Stimulated activated CD8-positive, alpha-beta memory T cell treated with anti-CD3 and anti-CD28 coated beads, Interleukin-4, amount 100 ng/mL, for 1 hour (primary cell): ENCODE measurements at places on chromosomes 3 and 15.

GRCh38 chr15:74257105-74257504 is 21.0 kb downstream of the CCDC33 start:
- no peak for DNase-seq

DNA sequence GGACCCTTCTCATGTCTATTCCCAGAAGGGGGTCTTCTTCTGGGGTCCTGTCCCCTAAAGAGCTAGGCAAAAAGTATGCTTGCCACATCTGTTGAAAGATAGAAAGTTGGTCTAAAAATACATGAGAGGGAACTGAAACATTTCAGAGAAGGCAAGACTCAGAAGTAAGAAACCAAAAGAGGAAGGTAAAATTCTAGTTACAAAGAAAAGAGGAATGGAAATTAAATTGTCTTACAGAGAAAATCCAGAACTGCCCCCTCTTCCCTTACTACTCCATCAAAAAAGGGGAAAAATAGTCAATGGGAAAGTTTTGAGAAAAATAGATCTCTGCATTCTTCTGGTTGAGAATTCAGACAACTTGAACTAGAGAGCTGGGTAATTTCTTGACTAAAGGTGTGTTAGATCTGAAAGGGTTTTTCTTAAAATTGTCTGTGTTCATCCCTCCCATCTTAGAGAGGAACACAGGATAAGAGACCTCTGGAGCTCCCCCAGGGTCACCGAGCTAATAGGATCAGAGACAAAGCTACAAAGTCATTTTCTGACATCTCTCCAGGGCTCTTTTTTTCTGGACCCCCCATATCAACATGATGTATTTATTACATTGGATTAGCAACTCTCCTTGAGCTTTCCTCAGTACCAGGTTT is 32.3 kb upstream of the CCR2 start:
- no peak for DNase-seq

GRCh38 chr3:178300441-178300959 is 235.7 kb upstream of the KCNMB2 start:
- no peak for DNase-seq

DNA sequence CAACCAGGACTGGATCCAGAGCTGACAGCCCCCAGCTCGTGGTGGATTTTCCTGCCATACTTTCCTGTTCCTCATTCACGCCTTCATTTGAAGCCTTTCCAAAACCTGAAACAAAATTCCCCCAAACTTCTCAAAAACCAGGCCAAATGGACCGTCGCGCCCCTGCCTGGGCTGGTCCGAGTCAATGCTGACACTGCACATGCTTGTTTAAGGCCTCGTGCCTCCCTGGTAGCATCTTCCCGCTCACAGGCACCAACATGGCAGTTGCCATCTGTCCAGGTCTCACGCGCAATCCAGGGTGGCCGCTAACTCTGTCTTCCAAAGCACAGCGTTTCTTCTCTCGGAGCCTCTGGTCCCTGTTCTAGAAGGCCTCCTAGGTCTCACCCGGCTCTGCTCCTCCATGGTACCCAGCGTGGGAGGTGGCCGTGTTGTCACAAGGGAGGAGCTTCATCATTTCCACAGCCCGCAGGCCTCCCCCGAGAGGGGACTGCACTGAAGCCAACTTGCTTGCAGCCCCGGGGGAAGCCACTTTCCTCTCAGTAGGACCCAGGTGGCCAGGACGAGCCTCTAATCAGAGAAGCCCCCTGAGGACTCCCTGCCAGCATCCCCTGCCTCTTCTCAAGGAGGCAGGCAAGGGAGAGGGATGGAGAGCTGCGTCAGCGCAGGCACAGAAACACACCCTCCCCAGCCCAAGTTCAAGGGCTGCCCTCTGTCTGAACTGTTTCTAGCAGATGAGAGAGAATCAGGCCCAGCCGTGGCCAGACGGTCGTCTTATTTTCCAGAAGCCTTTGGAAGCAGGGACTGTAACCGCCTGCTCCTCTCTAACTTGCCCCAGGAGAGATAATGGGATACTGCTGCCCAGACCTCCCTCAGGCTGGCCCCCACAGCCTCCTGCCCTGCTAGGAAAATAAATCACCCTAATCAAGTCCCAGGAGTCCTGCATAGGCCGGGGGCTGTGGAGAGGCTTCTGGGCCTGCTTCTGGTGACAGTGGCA is 152.8 kb upstream of the TLE3 start:
- DNase-seq = no peak

DNA sequence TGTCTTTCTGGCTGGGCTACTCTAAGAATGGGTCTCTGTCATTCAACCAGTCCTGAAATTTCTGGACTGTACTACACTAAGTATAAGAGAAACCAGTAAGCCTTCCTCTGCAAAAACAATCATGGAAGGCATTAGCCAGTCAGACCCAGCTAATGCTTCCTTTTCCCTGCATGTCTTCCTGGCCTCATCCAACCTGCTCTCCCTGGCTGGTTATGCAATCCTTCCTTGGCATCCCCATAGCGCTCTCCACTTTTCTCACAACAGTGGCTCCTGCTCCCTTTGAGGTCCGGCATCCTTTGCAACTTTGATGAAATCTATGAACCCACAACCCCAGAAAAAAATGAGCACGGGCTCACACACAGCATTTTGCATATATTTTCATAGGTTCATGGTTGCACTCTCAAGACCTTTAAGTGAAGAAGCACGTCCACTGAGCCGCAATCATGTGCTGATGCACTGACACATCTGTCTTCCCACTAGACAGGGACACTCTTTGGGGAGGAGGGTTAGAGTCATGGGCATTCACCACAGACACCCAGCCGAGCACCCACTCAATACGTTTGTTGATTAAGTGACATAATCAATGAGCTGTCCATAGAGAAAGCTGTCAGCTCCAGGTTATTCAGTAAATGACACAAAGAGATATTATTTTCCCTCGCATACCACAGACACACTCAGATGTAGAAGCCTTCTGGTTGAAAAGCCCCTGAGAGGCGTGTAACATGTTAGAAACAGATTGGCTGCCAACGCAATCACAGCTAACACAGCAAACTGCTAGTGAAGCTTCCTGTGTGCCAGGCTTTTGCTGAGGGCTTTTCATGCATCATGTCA is 66.7 kb downstream of the PLD1 start:
- DNase-seq = no peak

GRCh38 chr15:41160639-41161315 is 44.7 kb upstream of the INO80 start:
- no peak for DNase-seq

GRCh38 chr3:26920646-26921478 is 298.3 kb downstream of the LRRC3B start:
- DNase-seq = no peak

- no peak for DNase-seq
Observed at GRCh38 chr3:34155108-34155507, 356.7 kb downstream of the PDCD6IP start.

DNA sequence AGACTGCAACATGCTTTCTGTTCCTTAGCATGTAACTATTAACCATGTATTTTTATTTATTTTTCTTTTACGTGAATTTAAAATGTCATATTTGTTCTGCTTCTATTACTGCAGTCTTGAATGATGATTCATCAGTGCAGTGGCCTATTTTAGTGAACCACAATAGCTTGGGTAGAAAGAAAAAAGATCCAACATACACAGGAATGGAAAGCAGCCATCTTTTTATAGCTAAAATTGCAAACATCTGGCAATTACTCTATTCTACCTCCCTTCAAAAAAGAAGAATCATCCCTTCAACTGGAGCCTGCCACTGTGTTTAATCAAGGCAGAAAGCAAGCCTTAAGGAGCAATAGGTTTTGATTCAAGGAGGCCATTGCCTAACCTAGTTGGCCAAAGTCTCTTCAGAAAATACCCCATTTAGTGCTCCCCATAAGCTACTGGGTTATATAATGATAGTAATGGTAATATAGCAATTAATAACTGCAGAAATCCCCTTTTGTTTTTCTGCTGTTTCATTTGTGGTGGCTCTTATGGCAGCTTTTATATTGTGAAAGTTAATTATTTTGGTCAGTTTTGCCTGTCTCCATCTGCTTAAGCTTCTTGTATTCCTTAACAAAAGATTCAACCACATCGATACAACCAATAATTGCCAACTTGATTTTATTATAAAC is 267.3 kb downstream of the LPP start:
- no peak for DNase-seq

GRCh38 chr3:37969596-37970100 is 20.9 kb upstream of the VILL start:
- no peak for DNase-seq

GRCh38 chr3:126937973-126938372 is 44.9 kb upstream of the PLXNA1 start:
- DNase-seq = no peak

GRCh38 chr15:58980351-58980939 is 7.0 kb upstream of the RNF111 start:
- DNase-seq = no peak

DNA sequence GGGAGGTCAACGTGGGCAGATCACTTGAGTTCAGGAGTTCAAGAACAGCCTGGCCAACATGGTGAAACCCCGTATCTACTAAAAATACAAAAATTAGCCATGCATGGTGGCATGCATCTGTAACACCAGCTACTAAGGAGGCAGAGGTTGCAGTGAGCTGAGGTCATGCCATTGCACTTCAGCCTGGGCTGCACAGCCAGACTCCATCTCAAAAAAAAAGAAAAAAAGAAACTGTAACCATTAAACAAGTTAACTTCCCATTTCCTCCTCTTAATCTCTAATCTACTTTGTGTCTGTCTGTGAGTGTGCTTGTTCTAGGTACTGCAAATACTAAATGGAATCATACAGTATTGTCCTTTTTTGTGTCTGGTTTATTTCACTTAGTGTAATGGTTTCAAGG is 2.7 kb downstream of the RBM6 start:
- DNase-seq = no peak

- DNase-seq = no peak
Observed at GRCh38 chr3:75001330-75001729, 386.9 kb upstream of the CNTN3 start.

- DNase-seq = no peak
Observed at GRCh38 chr3:14001136-14001535, 121.3 kb upstream of the WNT7A start.

DNA sequence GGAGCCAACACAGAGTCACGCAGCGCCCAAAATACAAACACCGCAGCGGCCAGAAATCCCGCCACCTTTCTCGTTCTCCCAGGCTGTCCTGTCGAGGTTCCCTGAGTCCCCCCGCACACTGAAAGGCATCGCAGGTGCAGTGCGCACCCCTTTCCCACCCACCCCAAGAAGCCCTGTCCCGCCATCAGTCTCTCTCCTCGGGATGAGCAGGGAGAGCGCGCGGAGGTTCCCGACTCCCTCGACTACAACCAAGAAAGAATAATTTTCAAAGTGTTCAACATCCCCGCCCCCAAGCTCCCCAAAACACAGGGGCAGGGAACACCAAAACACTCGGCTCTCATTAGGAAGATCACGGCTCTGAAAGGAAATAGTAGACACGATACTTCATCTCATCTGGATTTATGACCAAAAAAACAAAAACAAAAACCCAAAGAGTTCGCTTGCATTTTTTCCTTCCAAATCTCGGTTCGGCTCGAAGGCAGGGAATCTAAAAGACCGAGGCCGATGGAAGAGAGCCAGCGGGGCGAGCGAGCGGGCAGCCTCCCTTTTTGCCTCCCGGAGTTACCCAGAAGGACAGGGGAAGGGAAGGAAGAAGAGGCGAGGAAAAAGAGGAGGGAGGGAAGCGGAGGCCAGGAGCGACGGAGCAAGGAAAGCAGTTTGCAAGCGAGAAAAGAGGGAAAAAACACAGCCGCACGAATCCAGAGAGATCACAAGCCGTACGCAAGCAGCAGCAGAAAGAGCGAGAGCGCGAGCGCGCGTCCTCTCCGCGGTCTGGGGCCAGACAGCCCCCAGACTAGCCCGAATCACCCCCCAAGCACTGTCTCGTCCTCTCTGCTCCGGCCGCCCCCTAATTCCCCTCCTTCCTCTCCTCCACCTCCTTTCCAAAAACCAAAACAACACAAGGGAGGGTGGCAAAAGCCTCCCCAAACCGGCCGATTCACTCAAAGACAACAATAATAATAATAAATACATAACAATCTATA is 808 bp downstream of the BCL6 start:
- DNase-seq = peak; percentile 25

- no peak for DNase-seq
Observed at GRCh38 chr15:98154863-98155262, 194.4 kb downstream of the ARRDC4 start.

DNA sequence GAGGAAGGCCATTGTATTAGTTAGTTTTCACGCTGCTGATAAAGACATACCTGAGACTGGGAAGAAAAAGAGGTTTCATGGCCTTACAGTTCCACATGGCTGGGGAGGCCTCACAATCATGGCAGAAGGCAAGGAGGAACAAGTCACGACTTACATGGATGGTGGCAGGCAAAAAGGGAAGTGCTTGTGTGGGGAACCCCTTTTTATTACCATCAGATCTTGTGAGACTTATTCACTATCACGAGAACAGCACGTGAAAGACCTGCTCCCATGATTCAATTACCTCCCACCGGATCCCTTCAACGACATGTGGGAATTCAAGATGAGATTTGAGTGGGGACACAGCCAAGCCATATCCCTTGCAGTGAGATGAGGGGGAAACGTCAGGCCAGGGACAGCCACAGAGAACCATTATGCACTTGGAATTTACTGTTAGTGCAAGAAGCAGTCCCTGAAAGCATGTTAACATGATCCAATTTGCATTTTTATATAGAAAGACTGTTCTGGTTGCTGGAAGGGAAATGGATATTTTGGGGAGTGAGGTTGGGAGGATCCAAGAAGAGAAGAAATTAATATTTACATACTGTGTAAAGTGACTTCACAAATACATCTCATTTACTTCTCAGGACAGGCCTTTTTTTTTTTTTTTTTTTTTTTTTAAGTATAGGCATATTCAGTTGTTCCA is 87.1 kb downstream of the ARNT2 start:
- no peak for DNase-seq

DNA sequence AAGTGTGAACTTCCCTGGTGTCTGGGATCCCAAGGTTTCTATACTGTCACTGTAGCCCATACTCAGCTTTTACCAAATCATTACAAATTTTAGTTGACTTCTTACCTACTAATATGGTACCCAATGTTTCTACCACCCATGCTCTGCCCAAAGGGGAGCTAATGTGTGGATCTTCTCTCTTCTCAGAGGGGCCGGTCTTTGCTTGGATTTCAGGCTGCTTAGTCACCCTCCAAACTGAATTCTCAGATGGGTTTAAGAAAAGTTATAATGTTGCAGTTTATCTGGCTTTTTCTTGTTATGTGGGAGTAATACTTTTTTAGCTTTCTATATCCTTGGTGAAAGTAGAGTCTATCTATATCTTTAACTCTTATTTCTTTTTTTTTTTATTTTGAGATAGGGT is 67.1 kb upstream of the AKAP13 start:
- DNase-seq = no peak

DNA sequence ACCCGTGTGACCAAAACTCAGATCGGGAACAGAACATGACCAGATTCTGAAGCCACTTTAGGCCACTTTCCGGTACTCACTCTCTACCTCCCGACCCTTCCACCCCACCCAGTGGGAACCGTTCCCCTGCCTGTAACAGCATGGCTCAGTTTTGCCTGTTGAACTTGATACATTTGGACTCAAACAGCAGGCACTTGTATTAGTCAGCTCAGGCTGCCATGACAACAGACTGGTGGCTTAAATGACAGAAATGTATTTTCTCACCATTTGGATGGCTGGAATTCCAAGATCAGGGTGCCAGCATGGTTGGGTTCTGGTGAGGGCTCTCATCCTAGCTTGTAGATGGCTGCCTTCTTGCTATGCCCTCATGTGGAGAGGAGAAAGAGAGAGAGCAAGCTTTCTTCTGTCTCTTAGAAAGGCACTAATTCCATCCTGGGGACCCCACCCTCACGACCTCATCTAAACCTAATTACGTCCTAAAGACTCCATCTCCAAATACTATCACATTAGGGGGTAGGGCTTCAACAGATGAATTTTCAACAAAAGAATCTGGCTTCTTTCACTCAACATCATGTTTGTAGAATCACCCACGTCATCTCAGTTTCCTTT is 9.3 kb upstream of the SSUH2 start:
- no peak for DNase-seq
